Activated naive CD4-positive, alpha-beta T cell treated with anti-CD3 and anti-CD28 coated beads, Interleukin-2, amount 50 U/mL, for 16 hours (primary cell): ENCODE measurements at places on chromosomes 7 and 10.
A peak's percentile ranks its signal among the peaks of the same experiment; 100 is the strongest.

DNA sequence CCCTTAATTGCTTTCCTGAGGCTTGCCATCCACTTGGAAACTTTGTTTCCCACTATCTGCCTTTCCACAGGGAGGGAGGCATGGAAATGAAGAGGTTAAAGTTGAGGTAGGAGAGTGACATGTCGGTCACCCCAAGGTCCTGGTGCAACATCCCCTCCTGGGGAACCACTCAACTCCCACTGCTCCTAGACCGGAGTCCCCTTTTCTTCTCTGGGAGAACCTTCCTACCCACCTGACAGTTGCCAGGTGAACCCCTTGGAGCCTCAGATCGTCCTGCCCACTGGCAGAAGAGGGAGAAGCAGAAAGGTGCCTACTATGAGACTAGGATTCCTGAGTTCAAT is 21.7 kb downstream of the IMPDH1 start:
- DNase-seq, result no peak

DNA sequence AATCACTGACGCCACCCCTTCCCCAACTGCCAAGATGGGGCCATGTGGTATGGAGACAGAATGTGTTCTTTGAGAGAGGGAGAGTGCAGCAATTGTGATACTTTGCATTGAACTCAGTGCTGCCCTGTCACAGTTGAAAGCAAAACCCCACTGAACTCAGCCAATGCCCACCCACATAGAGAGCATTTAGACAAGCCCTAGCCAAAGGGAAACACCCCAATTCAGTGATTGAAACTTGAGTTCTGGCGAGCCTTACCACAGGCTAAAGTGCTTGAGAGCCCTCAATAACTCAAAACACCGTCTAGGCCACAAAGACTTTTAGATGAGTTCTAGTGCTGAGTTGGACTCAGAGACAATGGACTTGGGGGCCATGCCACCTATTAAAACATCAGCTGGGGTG is 751.9 kb upstream of the POT1 start:
- no peak for DNase-seq

- no peak for DNase-seq
Observed at GRCh38 chr7:2616387-2617324, 15.1 kb upstream of the TTYH3 start.

GRCh38 chr7:105387508-105388355 is 989 bp downstream of the SRPK2 start:
- DNase-seq, result peak; percentile 51

- peak; percentile 48 for DNase-seq
Observed at GRCh38 chr10:31707093-31708039, 221.3 kb downstream of the ARHGAP12 start.
